NCI-H526 treated with DMSO at 0.1 percent for 48 hours (cell line): ENCODE measurements at places on chromosomes 6 and 20.

- no peak for DNase-seq
Measured at GRCh38 chr20:2358006-2358405, 22.7 kb upstream of the TGM6 start.

DNA sequence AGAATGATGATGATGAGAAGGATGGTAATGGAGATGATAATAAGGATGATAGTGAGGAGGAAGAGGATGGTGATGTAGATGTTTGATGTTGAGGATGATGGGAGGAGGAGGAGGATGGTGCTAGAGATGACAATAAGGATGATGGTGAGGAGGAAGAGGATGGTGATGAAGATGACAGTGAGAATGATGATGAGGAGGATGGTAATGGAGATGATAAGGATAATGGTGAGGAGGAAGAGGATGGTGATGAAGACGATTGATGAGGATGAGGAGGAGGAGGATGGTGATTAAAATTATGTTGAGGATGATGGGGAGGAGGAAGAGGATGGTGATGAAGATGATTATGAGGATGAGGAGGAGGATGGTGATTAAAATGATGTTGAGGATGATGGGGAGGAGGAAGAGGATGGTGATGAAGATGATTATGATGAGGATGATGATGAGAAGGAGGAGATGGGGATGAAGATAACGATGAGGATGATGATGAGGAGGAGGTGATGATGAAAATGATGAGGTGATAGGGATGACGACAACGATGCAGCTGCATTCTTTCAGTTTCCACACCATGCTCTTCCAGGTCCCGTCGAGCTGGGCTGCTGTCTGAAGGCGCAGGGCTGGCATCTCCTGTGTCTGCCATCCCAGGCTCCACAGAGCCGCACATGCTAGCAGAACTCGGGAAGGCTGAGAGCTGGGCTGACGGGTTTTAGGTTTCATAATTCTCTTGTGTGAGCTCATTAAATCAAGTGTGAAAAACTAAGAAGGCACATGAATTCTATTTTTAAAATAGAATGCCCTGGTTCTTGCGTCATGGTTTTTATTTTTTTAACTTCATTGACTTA, 274.9 kb downstream of the SMOC2 start:
- no peak for DNase-seq

DNA sequence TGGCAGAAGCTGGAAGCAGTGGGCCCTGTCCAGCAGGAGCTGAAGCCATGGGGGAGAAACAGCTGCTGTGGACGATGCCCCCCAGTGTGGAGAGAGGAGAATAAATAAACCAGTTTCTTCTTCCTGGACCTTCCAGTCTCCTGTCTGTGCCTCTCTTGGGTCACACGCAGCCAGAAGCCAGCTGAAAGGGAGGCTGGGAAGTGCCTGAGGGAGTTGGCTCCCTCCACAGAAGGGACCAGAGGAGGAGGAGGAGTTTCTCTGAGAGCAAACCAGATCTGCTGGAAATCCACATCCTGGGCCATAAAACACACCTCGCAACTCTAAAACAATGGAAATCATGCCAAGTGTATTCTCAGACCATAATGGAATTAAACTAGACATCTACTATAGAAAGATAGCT, 577.0 kb downstream of the CDH26 start:
- DNase-seq: no peak

- DNase-seq: no peak
Measured at GRCh38 chr6:99364026-99364425, 14.6 kb upstream of the FAXC start.

DNA sequence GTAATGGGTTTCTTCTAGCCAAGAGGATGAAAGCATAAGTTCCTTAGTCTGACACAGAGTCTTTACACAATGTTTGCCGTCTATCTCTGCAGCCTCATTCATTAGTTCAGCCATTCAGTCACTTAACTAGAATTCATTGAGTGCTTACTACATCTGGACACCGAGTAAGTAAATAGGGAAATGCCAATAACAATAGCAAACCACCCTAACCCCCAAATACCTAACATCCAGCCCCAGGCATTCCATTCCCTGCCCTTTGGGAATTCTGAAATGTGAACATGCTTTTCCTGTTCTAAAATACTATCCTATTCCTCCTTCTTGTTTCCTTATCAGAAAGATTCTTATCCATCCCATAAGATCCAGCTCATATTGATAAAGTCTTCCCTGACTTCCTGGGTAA, 277.6 kb upstream of the RNF217 start:
- DNase-seq: no peak

DNA sequence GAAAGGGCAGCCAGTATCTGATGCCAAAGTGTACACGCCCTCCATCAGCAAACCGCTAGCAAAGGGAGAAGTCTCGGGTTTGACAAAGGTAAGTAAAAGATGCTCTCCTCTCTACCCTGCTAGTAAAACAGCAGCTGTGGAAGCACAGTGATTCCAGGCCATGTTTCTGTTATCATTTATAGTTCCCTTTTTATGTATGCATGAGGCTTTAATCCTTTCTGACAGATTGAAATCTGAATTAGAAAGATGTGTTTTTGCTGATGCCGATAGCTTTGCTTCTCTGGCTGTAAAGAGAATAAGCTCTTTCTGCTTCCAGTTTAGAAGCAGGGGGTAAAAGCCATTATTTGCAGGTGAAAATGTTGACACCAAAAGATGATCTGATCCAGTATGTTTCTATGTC, 392.4 kb upstream of the SOX4 start:
- peak; percentile 78 for DNase-seq

GRCh38 chr6:24481449-24481848, 7.9 kb downstream of the GPLD1 start:
- DNase-seq: no peak

GRCh38 chr6:6248651-6249050, 71.8 kb downstream of the F13A1 start:
- DNase-seq: no peak

DNA sequence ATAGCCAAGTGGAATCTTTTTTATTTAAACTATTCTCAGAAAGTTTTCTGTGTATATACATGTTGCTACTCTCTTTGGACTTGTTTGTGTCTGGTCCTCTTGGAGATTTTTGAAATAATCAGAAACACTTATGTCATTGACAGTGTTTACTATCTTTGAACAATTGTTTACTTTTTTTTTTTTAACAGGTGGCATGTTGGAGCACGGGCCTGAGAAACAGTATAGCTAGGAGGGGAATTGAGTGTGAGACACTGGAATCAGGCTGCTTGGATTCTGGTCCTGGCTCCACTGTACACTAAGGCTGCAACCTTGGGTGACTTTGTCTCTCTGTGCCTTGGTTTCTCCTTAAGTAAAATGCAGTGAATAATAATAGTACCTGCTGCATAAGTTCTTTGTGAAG, 279.6 kb downstream of the PRL start:
- DNase-seq: no peak

DNA sequence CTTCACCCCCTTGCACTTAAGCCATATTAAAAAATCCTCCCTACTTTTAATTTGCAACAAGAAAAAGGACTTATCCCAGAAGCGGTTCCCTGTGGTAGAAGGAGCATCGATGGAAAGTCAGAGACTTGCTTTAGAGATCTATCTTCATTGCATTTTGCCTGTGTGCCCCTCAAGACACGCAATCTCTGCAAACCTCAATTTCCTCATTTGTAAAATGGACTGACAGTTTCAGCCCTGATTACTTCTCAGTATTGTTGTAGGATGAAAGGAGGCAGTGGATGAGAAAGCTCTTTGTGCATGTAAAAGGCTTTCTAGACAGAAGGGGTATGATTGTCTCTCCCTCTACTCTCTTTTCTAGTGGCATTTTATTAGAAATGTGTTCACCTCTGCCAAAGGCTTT, 410.2 kb downstream of the CDC5L start:
- DNase-seq: no peak

GRCh38 chr6:25051083-25051482, 115.3 kb upstream of the RIPOR2 start:
- DNase-seq: no peak

GRCh38 chr6:23414051-23414445, 712.0 kb upstream of the NRSN1 start:
- no peak for DNase-seq

- DNase-seq: no peak
Measured at GRCh38 chr20:53938739-53939138, 131.7 kb downstream of the BCAS1 start.

- no peak for DNase-seq
Measured at GRCh38 chr6:25202504-25202903, 76.7 kb upstream of the CARMIL1 start.

GRCh38 chr6:11367638-11368199, 135.3 kb upstream of the NEDD9 start:
- no peak for DNase-seq

DNA sequence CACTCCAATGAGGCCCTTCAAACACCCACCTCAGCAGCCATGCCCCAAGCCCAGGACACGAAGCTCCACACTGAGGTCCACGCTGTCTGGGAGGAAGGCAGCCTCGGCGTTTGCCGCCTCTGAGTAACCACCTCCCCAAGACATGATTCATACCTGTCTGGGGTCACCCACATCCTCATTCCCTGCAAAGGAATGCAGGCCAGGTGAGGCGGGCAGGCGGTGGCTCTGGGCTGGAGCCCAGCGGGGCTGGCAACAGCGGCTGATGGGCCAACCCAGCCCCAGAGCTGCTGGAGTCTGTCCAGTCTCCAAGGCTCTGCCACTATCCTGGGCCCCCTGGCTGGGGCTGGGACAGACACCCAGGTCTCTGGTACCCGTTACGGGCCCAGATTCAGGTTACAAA, 14.8 kb downstream of the PMEPA1 start:
- DNase-seq: no peak

GRCh38 chr6:12645941-12646340, 70.6 kb upstream of the PHACTR1 start:
- DNase-seq: no peak

DNA sequence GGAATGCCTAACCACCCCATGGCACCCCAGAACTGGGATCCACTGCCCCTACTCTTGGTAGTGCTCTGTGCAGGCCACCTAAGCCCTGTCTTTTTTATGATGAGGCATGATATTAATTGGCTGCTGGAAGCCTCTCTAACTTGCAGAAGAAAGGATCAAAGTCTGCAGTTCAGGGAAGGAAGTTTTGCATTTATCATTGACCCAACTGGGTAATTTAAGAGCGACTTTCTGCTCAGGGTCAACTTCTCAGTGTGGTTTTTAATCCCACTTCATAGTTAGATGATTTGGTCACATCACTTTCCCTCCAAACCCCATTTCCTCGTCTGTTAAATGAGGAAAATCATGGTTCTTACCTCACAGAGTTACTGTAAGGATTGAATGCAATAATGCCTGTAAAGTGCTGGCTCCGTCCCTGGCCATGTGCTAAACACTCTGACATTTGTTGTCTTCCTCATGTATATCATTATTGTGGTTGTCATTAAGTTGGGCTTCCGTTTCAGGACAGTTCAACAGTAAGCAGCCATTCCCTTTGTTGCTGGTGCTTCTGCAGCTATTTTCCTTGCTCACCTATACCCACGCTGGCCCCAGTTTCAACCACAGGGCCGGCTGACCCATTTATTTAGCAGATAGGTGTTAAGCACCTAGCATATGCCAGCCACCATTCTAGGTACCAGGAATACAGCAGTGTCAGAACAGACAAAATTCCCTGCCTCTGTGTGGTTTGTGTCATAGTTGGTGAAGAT, 14.2 kb downstream of the E2F3 start:
- DNase-seq: no peak

DNA sequence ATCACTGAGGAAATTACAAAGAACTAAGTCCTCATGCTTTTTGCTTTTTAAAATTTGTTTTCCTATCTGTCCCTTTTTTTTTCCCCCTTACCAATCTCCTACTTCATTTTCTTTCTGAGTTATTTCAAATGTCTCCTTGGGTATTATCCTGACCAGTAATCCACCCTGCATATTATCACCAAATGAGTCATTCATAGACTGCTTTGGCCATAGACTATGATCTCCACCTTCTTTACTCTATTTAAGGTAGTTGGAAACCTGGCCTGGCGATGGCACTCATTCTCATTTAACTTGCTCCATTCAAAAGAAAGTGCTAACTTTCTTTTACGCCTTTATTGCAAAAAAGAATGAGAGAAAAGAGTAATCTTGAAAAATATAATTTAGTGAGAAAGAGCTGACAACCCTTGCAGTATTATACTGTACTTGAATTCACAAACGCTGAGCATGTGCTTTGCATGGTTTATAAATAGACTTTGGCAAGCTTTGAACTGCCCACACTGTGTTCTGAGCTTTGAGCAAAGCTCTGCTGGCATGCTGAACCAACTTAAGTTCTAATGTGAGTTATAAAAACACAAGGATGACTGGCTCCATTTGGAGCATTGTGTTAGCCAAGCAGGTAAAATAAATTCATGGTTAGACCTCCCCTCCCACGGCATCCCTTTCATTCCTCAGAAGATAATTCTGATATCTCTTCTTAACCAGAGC, 198.9 kb downstream of the NKAIN2 start:
- no peak for DNase-seq

DNA sequence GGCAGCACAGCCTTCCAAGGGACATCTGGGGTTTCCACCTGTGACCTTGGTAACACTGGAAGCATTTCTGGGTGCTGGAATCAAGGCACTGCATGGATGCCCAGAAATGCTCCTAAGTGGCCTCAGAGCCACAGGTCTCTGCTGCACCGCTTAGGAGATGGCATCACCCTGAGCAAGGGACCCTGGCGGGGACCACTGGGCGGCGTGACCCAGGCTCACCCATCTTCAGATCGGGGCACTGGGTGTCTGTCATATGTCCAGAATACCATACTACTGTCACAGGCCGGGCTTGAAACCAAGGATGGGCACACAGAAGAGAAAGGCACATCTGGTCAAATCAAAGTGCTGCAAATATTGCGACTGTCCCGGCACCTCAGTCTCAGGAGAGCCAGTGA, 45.9 kb downstream of the SSR1 start:
- no peak for DNase-seq

GRCh38 chr6:112291161-112291762, 36.9 kb upstream of the LAMA4 start:
- DNase-seq: no peak

GRCh38 chr6:94727710-94728109, 849.6 kb upstream of the MANEA start:
- DNase-seq: no peak

- no peak for DNase-seq
Measured at GRCh38 chr6:28208111-28208659, 16.9 kb upstream of the ZSCAN9 start.

DNA sequence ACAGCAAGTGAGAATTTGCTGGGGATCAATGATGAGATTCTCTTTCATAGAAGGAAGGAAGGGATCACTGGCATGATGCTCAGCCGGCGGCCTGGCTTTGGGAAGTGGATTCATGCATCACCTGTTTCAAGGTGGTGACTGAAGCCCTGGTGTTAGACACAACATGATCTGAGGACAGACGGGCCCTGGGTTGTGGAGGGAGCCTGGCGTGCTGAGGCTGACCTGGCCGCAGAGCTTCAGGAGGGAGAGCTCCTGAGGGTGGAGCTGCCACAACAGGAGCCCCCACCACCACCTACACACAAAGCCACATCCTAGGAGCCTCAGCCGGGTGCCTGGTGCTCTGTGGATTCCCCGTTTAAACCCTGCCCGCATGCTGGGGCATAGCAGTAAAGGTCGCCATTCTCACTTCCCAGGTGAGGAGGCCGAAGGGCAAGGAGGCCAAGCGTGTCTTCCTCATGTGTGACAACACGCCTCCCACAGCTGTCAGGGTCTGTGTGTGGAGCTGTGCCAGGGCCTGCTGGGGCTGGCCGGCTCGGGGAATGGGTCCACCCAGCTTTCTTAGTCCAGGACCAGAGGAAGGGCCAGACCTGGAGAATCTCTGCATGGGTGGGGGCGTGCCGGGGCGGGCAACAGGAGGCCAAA, 107.0 kb downstream of the ERMARD start:
- DNase-seq: no peak

GRCh38 chr6:15421945-15422733, 176.3 kb downstream of the JARID2 start:
- DNase-seq: no peak
